Fibroblast of skin of right quadriceps (primary cell): ENCODE measurements at places on chromosomes 3 and 15.

- no peak for DNase-seq
Observed at GRCh38 chr15:89329329-89330084, 5.1 kb downstream of the POLG start.

DNA sequence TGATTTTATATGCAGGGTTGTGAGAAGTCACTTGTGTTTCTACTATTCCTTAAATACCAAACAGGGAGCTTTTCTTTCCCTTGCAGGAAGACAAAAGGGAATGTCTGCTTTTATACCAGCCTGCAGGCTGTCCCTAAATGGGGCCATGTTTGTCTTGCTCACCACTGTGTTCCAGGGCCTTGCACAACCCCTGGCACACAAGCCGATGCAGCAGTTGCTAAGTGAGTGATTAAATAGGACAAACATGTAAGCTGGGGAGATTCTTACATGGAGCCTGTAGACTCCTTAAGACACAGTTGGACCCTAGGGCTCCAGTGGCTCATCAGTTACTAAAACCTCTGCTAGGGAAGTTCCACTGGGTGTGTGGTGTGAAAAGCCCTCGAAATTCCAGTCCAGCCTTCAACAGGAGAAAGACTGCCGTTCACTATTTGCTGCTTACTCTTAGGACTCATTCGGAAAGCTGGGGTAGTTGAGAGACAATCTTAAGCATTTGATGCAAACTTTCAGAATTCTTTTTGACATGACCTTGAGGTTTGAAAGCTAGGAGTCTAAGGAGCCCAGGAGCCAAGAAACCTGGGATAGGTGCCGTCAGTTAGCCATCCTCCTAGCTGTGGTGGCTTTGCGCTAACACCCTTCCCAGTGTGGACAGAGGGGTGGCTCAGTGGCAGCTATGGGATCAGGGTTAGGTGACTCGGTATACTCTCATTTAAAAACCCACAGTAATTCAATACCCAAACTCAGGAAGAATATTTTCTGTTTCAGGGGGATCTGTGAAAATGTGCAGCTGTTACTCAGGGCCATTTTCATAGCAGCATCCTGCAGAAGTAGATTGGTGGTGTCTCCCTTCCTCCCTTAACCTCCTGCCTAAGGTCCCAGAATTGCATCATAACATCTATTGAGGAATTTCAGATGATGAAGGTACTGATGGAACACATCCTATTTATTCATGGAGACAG is 39.1 kb downstream of the SYNM start:
- DNase-seq, result peak; percentile 11

DNA sequence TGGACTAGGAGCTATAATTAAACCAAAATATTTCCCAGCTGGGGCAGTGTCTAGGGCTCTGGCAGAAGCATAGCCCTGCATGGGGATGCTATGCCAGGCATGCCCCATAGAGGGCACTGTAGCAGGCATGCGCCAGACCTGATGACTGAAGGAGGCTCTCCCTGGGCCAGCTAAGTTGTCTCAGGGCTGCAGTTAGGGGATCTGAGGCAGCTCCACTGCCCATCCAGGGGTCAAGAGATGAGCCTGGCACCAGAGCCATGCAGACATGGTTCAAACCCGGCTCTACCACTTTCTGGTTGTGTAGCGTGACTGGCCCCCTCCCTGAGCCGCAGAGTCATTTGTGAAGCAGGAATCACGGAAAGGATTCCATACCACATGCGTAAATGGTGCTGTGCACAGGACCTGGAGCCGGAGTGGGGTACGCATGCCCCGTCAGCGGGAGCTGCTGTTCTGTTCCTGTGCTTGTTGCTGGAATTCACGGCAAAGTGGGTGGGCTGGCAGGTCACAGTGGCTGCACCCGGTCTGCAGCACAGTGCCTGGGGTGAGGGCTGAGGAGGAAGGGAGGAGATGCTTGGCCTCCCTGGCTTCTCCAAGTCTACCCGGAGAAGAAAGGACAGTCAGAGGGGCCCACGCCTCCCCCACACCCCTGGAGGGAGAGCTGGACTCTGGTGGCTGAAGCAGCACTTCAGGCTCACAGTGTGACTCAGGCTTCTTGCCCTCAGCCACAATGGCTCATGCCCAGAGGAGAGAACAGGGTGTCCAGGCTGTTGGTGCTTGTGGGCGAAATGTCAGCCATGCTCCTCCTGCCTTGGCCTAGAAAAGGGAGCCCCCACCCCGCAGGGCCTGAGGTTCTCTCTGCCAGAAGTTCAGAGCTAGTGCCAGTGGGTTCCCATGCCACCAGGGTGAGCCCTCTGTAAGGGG is 43.1 kb downstream of the DNASE1L3 start:
- peak; percentile 54 for DNase-seq

GRCh38 chr15:99087405-99087943 is 17.4 kb upstream of the SYNM start:
- no peak for DNase-seq

DNA sequence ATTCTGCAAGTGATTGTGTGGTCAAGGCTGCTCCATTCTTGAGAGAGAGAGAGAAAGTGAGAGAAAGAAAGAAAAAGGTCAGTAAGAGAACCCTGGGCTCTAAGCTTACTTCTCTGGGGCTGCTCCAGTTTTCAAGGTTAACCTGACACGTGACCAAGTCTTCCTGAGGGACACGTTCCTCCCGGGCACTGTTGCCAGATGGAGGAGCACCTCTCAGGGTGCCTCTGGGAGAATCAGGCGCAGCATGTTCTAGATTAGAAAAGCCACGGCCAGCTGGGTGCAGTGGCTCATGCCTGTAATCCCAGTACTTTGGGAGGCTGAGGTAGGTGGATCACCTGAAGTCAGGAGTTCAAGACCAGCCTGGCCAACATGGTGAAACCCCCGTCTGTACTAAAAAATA is 60.8 kb downstream of the ITGA11 start:
- DNase-seq, result no peak

DNA sequence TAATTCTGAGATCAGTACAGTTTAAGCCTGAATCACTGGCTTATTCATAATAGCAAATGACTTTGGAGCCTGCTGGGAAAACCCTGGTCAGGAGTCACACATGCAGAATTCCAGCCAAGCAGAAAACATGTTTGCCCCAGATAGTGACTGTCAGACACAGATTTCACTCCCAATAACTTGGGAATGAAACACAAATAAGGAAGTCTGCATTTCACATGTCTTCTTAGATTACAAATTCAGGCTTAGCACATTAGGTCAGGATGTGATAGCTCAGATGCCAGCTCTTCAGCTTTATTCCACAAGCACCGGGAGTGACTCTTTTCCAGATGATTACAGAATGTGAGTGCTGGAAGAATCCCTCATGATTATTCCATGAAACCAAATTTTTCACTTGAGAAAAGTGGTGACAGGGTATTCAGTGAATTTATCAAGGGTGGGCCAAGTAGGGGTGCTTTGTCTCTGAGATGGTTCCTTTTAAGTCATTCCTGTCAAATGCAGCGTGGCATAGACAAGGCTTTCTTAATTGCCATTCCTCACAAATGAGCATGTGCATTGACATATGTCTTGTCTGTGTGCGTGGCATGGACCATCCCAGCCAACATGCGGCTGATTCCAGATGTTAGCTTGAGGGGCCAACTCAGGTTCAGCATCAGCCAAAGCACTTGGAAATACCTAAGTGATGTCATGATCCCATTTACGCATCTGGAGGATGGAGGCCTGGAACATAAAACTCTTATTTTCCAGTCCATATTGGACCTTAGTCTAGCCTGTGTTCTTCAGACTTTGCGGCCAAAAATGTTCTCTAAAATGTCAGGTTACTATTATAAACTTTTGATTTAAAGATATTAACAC is 191.0 kb downstream of the EPHB1 start:
- DNase-seq, result peak; percentile 8

DNA sequence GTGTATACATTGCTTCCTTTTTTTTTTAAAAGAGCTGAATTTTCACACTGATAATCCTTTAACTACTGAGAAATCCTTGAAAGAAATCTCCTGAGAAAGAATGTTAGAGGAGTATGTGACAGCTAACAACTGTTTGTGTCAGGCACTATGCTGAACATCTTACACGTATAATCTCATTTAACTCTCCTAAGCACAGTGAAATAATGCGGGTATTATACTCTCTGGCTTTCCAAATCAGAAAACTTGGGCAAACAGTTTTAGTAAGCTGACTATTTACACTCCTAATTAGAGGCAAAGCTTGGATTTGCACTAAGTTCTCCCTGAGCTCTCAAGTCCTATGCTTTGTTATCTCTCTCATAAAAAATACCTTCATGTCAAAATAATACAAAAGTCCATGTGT is 69.3 kb downstream of the SMARCC1 start:
- DNase-seq, result no peak

DNA sequence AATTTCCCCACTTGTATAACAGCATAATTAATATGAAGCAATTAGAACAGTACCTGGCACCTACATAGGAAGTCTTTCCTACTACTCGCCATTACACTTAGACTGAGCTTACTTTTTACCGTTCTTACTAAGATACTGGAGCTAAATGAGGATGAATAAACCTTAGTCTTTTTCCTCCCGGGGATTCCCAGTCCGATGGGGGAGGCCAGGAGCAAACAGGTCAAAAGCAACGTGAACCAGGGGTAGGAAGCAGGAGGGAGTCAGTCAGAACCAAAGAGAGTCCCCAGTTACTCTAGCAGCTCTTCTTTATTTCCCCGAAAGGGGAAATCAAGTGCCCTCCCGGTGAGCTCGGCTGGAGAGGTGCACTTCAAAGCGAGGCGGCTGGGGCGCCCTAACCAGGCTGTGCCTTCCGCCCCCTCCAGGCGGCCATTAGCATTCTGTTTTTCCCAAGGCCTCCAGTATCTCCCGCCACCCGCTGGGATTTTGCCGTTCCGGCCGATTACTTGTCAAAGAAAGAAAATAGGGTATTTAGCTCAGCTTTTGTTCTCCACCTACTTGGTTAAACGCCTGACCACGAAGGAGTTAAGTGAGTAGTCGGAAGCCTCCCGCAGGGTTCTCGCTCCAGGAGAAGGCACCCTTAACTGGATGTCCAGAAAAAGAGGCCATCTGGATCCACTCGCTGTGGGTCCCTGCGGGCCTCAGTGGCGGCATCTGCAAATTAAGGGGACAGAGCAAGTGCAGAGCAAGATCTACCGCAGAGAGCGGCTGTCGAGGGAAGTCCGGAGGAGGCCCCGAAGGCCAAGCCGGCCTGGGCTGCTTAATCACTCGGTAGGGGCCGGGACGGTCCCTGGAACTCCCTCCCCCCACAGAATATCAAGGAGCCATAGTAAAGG is 6.3 kb upstream of the EOMES start:
- DNase-seq, result no peak

- no peak for DNase-seq
Observed at GRCh38 chr3:27658741-27659140, 63.4 kb downstream of the EOMES start.

DNA sequence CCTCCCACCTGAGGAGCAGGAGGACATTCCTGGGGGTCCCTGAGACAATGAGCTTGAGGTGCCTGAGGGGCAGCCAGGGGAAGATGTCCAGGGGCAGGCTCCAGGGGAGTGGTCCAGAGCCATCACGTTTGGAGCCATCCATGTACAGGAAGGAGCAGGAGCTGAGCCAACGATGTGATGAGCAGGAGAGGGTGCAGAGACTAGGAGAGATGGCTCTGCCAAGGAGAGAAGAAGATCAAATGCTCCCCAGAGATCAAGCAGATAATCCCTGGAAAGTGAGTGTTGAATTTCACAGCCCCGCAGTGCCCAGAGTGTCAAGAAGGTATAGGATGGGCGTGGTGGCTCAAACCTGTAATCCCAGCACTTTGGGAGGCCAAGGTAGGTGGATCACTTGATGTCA is 97.8 kb upstream of the HERC1 start:
- DNase-seq, result no peak

DNA sequence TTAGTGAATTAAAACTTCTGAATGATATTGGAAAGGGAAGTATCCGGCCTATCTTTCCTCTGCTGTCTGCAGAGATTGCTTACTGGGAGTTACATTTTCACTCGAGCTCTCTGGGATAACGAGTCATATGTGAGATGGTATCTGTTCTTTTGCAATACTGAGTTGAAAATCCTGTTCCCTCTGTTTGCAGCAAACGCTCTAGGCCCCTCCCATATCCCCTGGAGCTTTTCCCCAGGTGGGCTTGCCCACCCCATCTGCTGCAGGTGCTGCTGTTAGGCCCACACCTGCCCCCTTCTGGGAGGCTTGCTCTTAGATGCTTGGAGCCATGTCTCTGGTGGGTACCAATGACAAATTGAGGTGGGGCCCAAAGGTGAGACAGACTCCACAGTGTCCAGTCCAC is 42.7 kb upstream of the MTMR10 start:
- peak; percentile 35 for DNase-seq

DNA sequence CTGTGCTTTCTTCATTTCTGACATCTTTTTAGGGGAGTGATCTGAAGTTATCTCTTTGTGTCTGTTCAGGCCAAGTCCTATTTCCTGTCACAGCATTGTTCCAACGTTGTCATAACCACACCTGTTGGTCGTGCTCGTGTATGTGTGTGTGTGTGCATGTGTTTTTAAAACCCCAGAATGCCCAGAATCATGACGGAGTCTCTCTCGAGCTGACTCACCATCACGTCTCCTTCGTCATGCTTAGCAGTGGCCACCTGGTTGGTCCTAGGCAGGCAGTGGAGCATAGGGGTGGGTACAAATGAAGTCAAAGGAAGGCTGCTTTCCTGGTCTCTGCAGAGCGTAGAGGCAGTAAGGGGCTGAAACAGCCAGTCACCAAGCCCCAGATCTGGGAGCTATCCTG is 126.8 kb upstream of the ABHD17C start:
- no peak for DNase-seq

GRCh38 chr3:49601358-49602048 is 47.2 kb downstream of the BSN start:
- no peak for DNase-seq

GRCh38 chr3:27079427-27080257 is 289.5 kb downstream of the NEK10 start:
- DNase-seq, result peak; percentile 26

DNA sequence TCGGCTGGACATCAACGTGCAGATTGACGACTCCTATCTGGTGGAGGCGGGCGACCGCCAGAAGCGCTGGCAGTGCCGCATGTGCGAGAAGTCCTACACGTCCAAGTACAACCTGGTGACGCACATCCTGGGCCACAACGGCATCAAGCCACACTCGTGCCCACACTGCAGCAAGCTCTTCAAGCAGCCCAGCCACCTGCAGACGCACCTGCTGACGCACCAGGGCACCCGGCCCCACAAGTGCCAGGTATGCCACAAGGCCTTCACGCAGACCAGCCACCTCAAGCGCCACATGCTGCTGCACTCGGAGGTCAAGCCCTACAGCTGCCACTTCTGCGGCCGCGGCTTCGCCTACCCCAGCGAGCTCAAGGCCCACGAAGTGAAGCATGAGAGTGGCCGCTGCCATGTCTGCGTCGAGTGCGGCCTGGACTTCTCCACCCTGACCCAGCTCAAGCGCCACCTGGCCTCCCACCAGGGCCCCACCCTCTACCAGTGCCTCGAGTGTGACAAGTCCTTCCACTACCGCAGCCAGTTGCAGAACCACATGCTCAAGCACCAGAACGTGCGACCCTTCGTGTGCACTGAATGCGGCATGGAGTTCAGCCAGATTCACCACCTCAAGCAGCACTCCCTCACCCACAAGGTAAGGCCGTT is 34.2 kb downstream of the IDH2 start:
- DNase-seq, result no peak
